ENCODE measurements at places on chromosomes 5 and 9.

GRCh38 chr5:88545338-88545737, 276.7 kb upstream of the TMEM161B start:
- no peaks in the 10 kb centered on the region for H3K27me3 ChIP-seq
- H3K36me3 ChIP-seq, result no peaks in the 10 kb centered on the region
- no peak overlapping the region for H3K27ac ChIP-seq
- no peaks in the 10 kb centered on the region for H3K4me1 ChIP-seq
- no peak for DNase-seq

DNA sequence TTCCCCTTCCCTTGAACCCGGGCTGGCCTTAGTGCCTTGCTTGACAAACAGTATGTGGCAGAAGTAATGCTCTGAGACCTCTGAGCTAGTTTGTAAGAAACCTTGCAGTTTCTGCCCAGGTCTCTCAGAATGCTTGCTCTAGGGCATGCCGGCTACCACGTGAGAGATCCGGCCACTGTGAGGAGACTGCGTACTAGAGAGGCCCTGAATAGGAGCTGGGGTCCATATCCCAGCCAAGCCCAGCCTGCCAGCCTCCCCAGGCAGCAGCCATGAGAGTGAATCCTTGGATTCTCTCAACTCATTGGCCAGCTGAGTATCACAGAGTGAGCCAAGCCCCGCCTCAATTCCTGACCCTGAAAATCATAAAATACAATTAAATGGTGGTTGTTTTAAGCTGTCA, 16.0 kb upstream of the COL15A1 start:
- H3K4me3 ChIP-seq, result no peak overlapping the region
- peaks cover 4% of the 10 kb centered on the region for H3K4me1 ChIP-seq

- H3K27ac ChIP-seq, result no peak overlapping the region
- H3K4me1 ChIP-seq, result peaks cover 15% of the 10 kb centered on the region
- no peak for DNase-seq
- no peak overlapping the region for H3K4me3 ChIP-seq
- H3K36me3 ChIP-seq, result no peaks in the 10 kb centered on the region
Measured at GRCh38 chr5:17413691-17414090, 84.3 kb upstream of the TAF11L2 start.

DNA sequence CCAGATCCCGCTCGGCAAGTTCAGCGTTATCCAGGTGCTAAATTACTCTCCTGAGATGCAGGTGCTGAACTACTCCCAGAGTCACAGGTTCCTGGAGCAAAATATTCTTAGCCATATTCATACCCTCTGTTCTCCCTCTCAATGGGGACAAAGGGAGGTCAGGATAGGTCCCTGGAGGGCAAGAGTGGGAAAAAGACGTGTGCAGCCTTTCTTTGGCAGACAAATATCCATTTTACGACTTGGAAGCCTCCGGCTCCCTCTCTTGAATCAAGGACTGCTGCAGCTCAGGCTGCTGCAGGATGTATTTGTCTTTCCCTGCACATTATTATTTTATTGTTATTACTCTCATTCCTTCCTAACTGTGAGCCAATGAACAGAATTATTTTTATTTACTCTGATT, 590.2 kb downstream of the NR2F1-AS1 start:
- no peak for DNase-seq
- H3K4me1 ChIP-seq, result peaks cover 7% of the 10 kb centered on the region
- H3K27ac ChIP-seq, result no peak overlapping the region
- no peak overlapping the region for H3K4me3 ChIP-seq

DNA sequence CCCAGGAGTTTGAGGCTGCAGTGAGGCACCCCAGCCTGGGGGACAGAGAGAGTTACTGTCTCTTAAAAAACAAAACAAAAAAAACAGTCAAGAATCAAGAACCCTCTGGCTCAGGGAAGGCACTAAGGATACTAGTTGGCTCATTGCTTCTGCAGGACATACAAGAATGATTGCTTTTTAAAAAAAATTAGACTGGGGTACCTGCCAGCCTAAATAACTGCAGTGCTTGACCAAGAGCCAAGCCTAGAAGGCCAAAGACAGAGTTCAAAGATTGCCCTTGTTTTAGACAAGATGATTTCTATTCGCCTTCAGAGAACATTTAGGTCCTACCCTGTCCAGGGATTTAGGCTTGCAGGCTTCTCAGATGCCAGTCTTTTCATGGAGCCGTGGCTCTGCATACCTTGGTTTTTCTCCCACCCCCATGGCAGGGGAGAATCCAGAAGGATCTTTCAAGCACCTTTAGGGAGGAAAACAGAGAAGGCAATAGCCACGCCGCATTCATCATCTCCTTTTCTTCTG, 93.7 kb upstream of the IL6ST start:
- peaks cover 2% of the 10 kb centered on the region for H3K36me3 ChIP-seq
- DNase-seq, result no peak
- no peaks in the 10 kb centered on the region for H3K27me3 ChIP-seq
- H3K27ac ChIP-seq, result no peak overlapping the region
- H3K4me1 ChIP-seq, result peaks cover 11% of the 10 kb centered on the region

DNA sequence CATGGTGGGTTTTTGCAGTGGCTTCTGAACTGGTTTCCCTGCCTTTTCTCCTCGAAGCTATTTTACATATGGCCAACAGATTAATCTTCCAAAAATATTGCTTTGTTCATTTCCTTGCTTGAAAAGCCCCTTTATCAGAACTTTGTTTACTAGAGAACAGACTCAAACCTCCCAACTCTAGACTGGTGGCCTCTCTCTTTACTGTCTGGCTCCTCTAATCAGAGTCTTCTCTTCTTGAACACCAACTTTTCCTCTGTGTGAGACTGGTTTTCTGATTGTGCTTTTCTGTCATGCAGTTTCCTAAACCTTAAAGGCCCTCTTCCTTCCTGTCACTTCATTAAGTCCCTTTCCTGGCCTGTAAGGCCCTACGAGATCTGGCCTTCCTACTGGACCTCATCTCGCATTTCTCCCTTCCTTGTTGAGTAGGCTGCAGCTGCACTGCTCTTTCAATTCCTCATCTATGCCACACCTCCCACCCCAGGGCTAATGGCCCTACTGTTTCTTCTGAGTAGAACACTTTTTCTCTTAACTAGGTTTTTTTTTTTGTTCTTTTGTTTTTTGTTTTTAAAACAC, 5.7 kb downstream of the C9orf43 start:
- no peaks in the 10 kb centered on the region for H3K4me1 ChIP-seq
- DNase-seq, result no peak

GRCh38 chr9:81390792-81391456, 298.4 kb downstream of the TLE1 start:
- no peak overlapping the region for H3K4me3 ChIP-seq
- H3K4me1 ChIP-seq, result peaks cover 42% of the 10 kb centered on the region
- H3K27ac ChIP-seq, result no peak overlapping the region
- H3K27me3 ChIP-seq, result peaks cover 33% of the 10 kb centered on the region
- no peak for DNase-seq

- H3K36me3 ChIP-seq, result no peaks in the 10 kb centered on the region
- peaks cover 32% of the 10 kb centered on the region for H3K27me3 ChIP-seq
- H3K27ac ChIP-seq, result no peak overlapping the region
- peaks cover 14% of the 10 kb centered on the region for H3K4me1 ChIP-seq
Measured at GRCh38 chr5:163535290-163535689, 29.9 kb downstream of the MAT2B start.

DNA sequence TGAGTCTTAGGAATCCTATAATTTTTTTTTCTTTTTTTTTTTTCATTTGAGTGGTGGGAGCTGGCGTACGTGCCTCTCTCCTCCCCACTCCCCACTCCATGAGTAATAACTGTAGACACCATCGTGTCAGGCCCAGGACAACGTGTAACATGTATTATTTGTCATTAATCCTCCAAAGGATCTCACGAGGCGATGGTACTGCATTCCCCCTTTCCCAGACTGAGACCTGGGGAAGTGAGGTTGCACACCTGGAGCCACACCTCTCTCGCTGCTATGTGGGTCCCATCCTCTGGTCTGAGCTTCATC, 6.1 kb upstream of the IER5L start:
- no peaks in the 10 kb centered on the region for H3K27me3 ChIP-seq
- H3K4me1 ChIP-seq, result peaks cover 38% of the 10 kb centered on the region
- no peak for DNase-seq
- peak overlapping the region; percentile 9 for H3K27ac ChIP-seq
- no peaks in the 10 kb centered on the region for H3K36me3 ChIP-seq

DNA sequence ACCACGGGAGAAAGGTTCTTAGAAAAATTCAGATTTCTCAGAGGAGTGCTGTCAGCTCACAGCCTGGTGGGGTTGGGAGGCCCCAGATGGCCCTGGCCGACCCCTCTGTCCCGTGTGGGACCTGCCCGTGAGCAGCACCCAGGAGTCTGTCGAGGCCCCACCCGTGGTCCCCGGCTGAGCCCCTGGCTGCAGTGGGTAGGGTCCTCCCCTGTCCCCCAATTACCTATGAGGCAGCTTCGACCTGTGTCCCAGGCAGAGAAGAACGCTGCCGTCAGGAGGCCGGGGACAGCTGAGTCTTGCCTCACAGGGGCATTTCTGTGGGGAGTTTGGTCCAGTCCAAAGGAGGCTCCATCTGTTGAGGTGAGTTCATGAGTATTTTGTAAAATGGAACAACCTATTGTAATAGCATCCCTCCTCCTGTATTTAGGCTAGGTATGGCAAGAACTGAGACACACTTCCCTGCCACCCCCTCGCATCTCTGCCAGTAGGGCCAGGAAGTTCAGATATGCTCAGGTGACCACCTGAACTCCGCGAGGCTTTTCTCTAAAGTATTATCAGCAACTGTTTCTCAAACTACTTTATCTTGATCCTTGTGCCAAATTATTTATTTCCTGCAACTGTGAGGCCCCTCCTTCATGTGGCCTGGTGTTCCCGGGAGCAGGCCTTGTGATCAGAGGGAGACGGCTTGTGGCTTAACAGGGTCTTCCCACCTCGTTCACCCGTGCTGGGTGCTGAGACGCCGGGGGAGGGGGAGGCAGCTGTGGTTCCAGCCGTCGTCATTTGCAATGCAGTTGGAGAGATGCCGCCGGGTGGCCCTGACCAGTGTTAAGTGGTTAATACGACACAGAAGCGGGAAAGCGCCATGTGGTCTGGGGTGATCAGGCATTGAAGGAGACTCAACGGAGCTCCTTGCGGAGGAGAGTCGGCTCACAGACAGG, 1.7 kb downstream of the AHRR start:
- H3K27me3 ChIP-seq, result peaks cover 47% of the 10 kb centered on the region
- H3K4me1 ChIP-seq, result no peaks in the 10 kb centered on the region
- H3K4me3 ChIP-seq, result peak overlapping the region; percentile 55
- peaks cover 4% of the 10 kb centered on the region for H3K36me3 ChIP-seq
- no peak overlapping the region for H3K27ac ChIP-seq

- H3K36me3 ChIP-seq, result peaks cover 34% of the 10 kb centered on the region
- H3K27ac ChIP-seq, result peak overlapping the region; percentile 5
- peak; percentile 47 for DNase-seq
- H3K4me3 ChIP-seq, result no peak overlapping the region
- H3K27me3 ChIP-seq, result no peaks in the 10 kb centered on the region
Measured at GRCh38 chr9:95074632-95075031, 242.9 kb downstream of the FANCC start.

GRCh38 chr5:147446523-147446922, 63.3 kb downstream of the DPYSL3 start:
- no peaks in the 10 kb centered on the region for H3K36me3 ChIP-seq
- H3K27me3 ChIP-seq, result peaks cover 12% of the 10 kb centered on the region
- DNase-seq, result no peak
- H3K27ac ChIP-seq, result no peak overlapping the region
- peaks cover 8% of the 10 kb centered on the region for H3K4me1 ChIP-seq

GRCh38 chr9:80507611-80508010, 935.8 kb downstream of the TLE4 start:
- H3K27ac ChIP-seq, result no peak overlapping the region
- H3K36me3 ChIP-seq, result no peaks in the 10 kb centered on the region
- DNase-seq, result no peak
- no peak overlapping the region for H3K4me3 ChIP-seq

GRCh38 chr5:60520451-60521227, 179.3 kb downstream of the DEPDC1B start:
- H3K4me3 ChIP-seq, result no peak overlapping the region
- no peak for DNase-seq
- peaks cover 13% of the 10 kb centered on the region for H3K4me1 ChIP-seq
- H3K27ac ChIP-seq, result no peak overlapping the region
- no peaks in the 10 kb centered on the region for H3K36me3 ChIP-seq

DNA sequence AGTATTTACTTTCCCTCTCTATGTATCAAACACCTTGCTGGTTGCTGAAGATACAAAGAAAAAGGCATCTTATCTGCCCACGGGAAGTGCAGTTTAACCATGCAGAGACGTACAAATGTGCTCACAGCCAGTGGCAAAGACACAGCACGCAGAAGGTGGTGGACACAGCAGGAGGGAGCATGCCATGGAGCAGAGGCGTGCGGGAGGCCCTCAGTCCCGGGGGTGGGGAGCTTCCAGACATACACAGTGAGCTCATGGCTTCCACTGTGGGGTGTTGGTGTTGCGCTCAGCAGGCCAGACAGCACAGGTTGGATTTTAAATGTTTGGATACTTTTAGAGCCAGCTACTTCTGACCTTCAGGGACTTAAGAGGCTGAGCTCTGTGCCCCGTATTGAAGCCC, 8.8 kb upstream of the BARX1 start:
- DNase-seq, result peak; percentile 54
- H3K4me3 ChIP-seq, result no peak overlapping the region
- H3K36me3 ChIP-seq, result no peaks in the 10 kb centered on the region
- peaks cover 10% of the 10 kb centered on the region for H3K4me1 ChIP-seq
- peaks cover 56% of the 10 kb centered on the region for H3K27me3 ChIP-seq

- no peak overlapping the region for H3K4me3 ChIP-seq
- peaks cover 8% of the 10 kb centered on the region for H3K27me3 ChIP-seq
Measured at GRCh38 chr5:82417776-82418607, 139.8 kb upstream of the RPS23 start.

DNA sequence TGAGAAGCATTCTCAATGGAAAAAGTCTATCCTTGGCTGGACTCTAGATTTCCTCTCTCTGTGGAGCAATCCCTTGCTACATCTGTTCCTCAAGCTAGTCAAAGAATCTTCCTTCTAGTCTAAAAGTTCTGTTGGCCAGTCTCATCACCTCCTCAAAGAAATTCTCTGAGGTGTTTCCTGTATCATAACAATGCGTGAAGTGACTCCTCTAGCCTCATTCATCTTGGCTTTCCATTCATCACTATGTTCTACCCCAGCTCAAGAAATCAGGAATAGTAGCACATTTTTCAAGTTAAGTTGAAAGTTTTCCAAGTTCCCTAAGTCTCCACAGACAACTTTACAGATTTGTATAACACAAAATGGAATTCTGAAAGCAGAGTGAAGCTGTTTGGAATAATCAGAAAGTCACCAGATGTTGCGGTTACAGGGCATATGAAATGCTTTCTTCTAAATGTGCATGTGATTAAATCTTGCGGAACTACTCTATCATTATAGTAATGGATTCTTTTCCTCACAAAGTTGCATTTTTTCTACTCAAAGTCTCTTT, 176.6 kb upstream of the FREM1 start:
- H3K27me3 ChIP-seq, result no peaks in the 10 kb centered on the region
- no peak for DNase-seq
- H3K4me1 ChIP-seq, result peaks cover 18% of the 10 kb centered on the region
- H3K4me3 ChIP-seq, result peak overlapping the region; percentile 1
- no peaks in the 10 kb centered on the region for H3K36me3 ChIP-seq

- no peaks in the 10 kb centered on the region for H3K4me1 ChIP-seq
- H3K27me3 ChIP-seq, result no peaks in the 10 kb centered on the region
- H3K36me3 ChIP-seq, result no peaks in the 10 kb centered on the region
- H3K27ac ChIP-seq, result no peak overlapping the region
- no peak for DNase-seq
- H3K4me3 ChIP-seq, result no peak overlapping the region
Measured at GRCh38 chr5:60131504-60131903, 238.0 kb upstream of the PDE4D start.

Data from type B pancreatic cell (in vitro differentiated cells).